Endothelial cell of umbilical vein (primary cell): ENCODE measurements at places on chromosomes 12 and 14.

GRCh38 chr12:108414021-108414420, 74.9 kb upstream of the CMKLR1 start:
- H3K27ac ChIP-seq, result no peak overlapping the region
- H3K27me3 ChIP-seq, result no peaks in the 10 kb centered on the region

GRCh38 chr12:48420039-48420775, 52.2 kb upstream of the ANP32D start:
- no peaks in the 10 kb centered on the region for H3K36me3 ChIP-seq
- no peak for DNase-seq
- no peak overlapping the region for H3K27ac ChIP-seq
- H3K4me3 ChIP-seq, result no peak overlapping the region
- peaks cover 36% of the 10 kb centered on the region for H3K4me1 ChIP-seq

DNA sequence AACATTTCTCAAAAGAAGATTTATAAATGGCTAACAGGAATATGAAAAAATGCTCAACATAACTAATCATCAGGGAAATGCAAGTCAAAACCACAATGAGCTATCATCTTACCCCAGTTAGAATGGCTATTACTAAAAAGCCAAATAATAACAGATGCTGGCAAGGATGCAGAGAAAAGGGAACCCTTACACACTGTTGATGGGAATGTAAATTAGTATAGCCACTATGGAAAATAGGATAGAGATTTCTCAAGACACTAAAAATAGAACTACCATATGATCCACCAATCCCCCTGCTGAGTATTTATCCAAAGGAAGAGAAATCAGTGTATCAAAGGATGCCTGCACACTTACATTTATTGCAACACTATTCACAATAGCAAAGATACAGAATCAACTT, 58.3 kb downstream of the GUCY2C start:
- DNase-seq, result no peak
- no peak overlapping the region for H3K4me3 ChIP-seq
- no peaks in the 10 kb centered on the region for H3K36me3 ChIP-seq

GRCh38 chr12:108616941-108617858, 16.5 kb downstream of the SELPLG start:
- no peaks in the 10 kb centered on the region for H3K27me3 ChIP-seq
- H3K27ac ChIP-seq, result no peak overlapping the region
- H3K4me1 ChIP-seq, result peaks cover 5% of the 10 kb centered on the region
- no peak overlapping the region for H3K4me3 ChIP-seq
- no peaks in the 10 kb centered on the region for H3K36me3 ChIP-seq

- H3K4me1 ChIP-seq, result no peaks in the 10 kb centered on the region
- H3K27me3 ChIP-seq, result no peaks in the 10 kb centered on the region
- no peak overlapping the region for H3K27ac ChIP-seq
Measured at GRCh38 chr14:33847066-33847465, 103.8 kb downstream of the EGLN3 start.

DNA sequence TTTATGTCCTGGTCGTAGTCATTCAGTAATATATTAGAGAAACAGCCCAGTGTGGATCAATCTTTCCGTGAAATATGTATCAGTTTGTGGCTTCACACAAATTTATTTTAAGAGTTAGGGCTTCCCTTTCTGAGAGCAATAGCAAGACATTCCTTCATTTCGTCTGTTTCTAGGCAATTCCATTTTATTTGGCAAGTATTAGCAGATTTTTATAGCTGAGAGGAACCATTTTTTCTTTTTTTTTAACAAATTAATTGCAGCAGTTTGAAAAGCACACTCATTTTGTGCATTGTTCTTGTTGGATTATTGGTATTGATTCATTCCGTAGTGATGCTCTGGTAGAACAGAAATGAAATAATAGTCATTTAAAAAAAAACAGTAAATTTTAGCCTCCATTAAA, 132.9 kb downstream of the SRGAP1 start:
- H3K4me1 ChIP-seq, result peaks cover 6% of the 10 kb centered on the region
- no peaks in the 10 kb centered on the region for H3K36me3 ChIP-seq
- H3K27ac ChIP-seq, result no peak overlapping the region
- DNase-seq, result no peak
- no peak overlapping the region for H3K4me3 ChIP-seq
- H3K27me3 ChIP-seq, result no peaks in the 10 kb centered on the region

- no peak overlapping the region for H3K4me3 ChIP-seq
- DNase-seq, result no peak
- no peaks in the 10 kb centered on the region for H3K27me3 ChIP-seq
Measured at GRCh38 chr12:9762369-9762768, 1.7 kb upstream of the CD69 start.

GRCh38 chr12:74541074-74541473, 3.4 kb downstream of the ATXN7L3B start:
- no peaks in the 10 kb centered on the region for H3K36me3 ChIP-seq
- H3K27me3 ChIP-seq, result no peaks in the 10 kb centered on the region
- no peak for DNase-seq
- H3K27ac ChIP-seq, result no peak overlapping the region
- H3K4me1 ChIP-seq, result peaks cover 21% of the 10 kb centered on the region

DNA sequence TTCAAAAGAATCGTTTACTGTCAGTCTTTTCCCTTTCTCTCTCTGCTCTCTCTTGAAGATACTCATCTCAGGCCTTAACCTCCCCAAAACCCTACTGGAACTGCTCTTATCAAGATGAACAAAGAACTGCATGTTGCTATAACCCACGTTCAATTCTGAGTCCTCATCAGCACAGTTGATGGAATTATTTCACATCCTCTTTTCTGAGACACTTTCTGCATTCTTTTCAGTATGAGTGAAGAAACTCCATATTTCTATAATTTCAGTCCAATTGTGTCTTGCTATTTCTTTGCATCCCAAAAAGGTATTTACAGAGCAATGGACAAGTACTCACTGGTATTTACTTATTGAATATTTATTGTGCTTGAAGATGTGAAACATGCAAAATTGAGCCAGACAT, 160.1 kb upstream of the CPNE8 start:
- H3K27ac ChIP-seq, result no peak overlapping the region
- no peaks in the 10 kb centered on the region for H3K36me3 ChIP-seq
- H3K4me1 ChIP-seq, result no peaks in the 10 kb centered on the region
- DNase-seq, result no peak
- H3K27me3 ChIP-seq, result no peaks in the 10 kb centered on the region

DNA sequence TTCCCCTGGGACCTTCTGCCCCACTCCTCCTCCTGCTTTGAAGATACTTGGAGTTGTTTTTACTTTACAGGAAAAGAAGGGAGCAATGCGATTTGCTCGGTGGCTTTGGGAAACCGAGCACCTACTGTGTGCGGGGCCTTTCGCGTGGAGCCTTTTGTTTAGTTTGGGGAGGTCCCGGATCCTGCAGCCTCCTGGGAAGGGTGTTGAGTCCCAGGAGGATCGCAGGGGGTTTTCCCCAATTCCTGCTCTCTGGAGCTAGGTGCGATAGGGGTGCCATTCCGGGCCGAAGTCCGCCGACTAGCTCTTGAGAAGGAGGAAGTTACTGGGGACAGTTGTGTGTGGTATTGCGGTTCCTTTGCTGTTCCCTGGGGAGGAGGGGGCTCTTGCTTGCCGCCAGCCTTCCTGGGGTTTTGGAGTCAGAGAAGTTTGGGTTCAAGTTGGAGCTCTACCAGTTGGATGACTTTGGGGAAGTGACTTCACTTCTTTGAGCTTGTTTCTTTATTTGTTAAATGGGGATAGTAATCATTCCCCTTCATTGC, 1.1 kb downstream of the BRI3BP start:
- H3K4me3 ChIP-seq, result peak overlapping the region; percentile 54
- DNase-seq, result no peak
- H3K4me1 ChIP-seq, result peaks cover 18% of the 10 kb centered on the region
- no peaks in the 10 kb centered on the region for H3K27me3 ChIP-seq
- no peaks in the 10 kb centered on the region for H3K36me3 ChIP-seq

GRCh38 chr14:79788346-79788745, 423.0 kb downstream of the DIO2 start:
- no peaks in the 10 kb centered on the region for H3K36me3 ChIP-seq
- H3K4me1 ChIP-seq, result no peaks in the 10 kb centered on the region
- DNase-seq, result no peak
- H3K27me3 ChIP-seq, result no peaks in the 10 kb centered on the region
- no peak overlapping the region for H3K4me3 ChIP-seq

DNA sequence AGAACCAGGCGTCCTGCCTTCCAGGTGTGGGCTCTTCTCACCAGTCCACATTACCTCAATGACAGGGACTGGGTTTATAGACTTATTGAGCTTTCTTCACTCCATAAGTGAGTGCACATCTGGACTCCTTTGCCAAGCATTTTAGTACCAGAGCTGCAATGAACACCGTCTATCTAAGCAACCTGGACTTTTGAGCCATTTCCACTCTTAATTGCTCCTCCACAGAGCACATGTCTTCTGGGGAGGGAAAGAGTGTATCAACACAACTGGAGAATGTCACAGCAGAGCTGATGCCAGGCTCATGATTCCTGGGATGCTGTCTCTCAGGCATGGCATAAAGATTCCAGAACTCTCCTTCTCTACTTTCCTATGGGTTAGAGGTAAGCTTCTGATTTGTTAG, 43.0 kb upstream of the BDKRB2 start:
- H3K4me3 ChIP-seq, result no peak overlapping the region
- no peak for DNase-seq
- no peaks in the 10 kb centered on the region for H3K36me3 ChIP-seq
- no peaks in the 10 kb centered on the region for H3K4me1 ChIP-seq
- H3K27me3 ChIP-seq, result no peaks in the 10 kb centered on the region

GRCh38 chr12:22059976-22060647, 14.1 kb downstream of the CMAS start:
- H3K4me1 ChIP-seq, result no peaks in the 10 kb centered on the region
- no peaks in the 10 kb centered on the region for H3K27me3 ChIP-seq
- peaks cover 22% of the 10 kb centered on the region for H3K36me3 ChIP-seq
- H3K4me3 ChIP-seq, result no peak overlapping the region
- no peak for DNase-seq
- H3K27ac ChIP-seq, result no peak overlapping the region

GRCh38 chr14:74838166-74838565, 37.8 kb downstream of the PROX2 start:
- H3K4me1 ChIP-seq, result peaks cover 11% of the 10 kb centered on the region
- no peaks in the 10 kb centered on the region for H3K27me3 ChIP-seq
- H3K4me3 ChIP-seq, result no peak overlapping the region
- no peak overlapping the region for H3K27ac ChIP-seq
- peaks cover 6% of the 10 kb centered on the region for H3K36me3 ChIP-seq

DNA sequence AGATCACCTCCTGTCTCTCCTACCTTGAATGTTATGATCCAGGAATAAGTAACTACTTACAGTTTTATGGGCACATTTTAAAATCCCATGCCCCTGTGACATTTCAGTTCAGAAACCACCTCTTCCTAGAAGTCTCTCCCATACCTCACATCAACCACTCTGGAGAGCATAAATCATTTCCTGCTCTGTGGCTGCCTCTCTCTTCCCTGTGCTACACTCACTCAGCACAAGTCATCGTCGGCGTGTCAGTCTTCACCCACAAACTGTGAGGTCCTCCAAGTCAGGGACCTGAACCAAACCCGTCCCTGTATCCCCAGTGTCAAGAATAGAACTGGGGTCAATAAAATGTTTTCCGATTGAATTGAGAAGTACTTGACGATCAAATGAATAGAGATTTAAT, 863.3 kb downstream of the BCL11B start:
- no peak overlapping the region for H3K27ac ChIP-seq
- H3K27me3 ChIP-seq, result no peaks in the 10 kb centered on the region
- H3K4me3 ChIP-seq, result no peak overlapping the region
- no peak for DNase-seq
- H3K4me1 ChIP-seq, result no peaks in the 10 kb centered on the region
- no peaks in the 10 kb centered on the region for H3K36me3 ChIP-seq

DNA sequence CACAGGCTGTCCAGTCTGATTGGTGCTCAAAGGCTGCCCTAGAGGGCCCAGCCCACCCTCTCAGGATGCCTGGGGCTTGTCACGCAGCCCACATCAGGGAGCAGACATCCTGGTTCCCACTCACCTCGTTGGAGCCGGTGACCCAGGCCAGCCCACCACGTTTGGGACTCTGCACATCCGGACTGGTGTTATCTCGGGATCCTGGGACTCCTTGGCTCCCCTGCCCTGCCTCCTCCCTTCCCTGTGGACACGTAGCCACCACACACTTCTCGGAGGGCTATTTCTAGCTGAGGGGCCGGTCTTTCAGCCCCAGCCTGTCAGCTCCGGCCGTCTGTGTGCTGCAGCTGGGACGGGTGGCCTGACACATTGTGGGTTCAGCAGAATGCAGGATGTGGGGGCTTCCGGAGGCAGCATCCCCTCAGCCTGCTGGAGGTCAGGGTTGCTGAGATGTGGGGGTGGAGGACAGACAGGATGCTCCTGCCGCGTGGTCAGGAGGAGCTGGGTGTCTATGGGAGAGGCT, 12.8 kb upstream of the FGF23 start:
- H3K27me3 ChIP-seq, result no peaks in the 10 kb centered on the region
- no peak overlapping the region for H3K27ac ChIP-seq
- no peak overlapping the region for H3K4me3 ChIP-seq
- DNase-seq, result peak; percentile 19

DNA sequence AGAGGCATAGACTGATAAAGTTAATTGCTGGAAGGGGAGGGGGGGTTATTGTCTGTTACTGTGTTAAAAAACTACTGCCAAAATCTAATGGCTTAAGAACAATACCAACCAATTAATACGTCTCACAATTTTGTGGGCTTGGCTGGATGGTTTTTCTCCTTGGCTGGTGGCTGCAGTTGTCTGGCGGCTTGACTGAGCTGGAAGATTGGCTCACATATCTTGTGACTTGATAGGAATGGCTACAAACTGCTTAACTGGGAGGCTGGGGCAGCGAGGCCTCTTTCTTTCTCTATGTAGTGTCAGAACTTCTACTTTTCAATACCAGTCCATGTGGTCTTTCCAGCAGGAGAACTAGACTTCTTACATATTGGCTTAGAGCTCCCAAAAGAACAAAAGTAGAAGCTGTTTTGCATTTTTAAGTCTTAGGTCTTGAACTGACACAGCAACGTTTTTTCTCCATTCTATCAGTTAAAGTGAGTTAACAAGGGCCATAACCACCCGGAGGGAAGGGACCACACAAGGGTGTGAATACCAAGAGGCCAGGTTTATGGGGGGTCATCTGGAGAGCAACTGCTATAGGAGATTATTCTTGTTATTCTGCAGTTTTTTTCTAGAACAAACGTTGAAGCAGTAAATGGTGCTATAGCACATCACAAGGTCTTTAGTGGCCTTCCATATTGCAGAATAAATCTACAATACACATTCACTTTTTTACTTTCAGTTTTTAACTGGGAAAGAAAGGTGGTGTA, 46.9 kb downstream of the ZDHHC17 start:
- no peaks in the 10 kb centered on the region for H3K27me3 ChIP-seq
- no peak for DNase-seq
- no peaks in the 10 kb centered on the region for H3K4me1 ChIP-seq

GRCh38 chr12:80032946-80033345, 66.4 kb upstream of the OTOGL start:
- no peak overlapping the region for H3K27ac ChIP-seq
- DNase-seq, result no peak
- H3K4me1 ChIP-seq, result no peaks in the 10 kb centered on the region
- H3K27me3 ChIP-seq, result peaks cover 2% of the 10 kb centered on the region
- no peaks in the 10 kb centered on the region for H3K36me3 ChIP-seq
- H3K4me3 ChIP-seq, result no peak overlapping the region

- H3K4me3 ChIP-seq, result no peak overlapping the region
- peak; percentile 44 for DNase-seq
- no peaks in the 10 kb centered on the region for H3K27me3 ChIP-seq
Measured at GRCh38 chr12:5965950-5966383, 20.9 kb upstream of the ANO2 start.
